NCI-H2081 (cell line): ENCODE measurements at places on chromosomes 7 and 10.

GRCh38 chr10:75450644-75451640 lies 19.5 kb downstream of the LRMDA start:
- peak; percentile 43 for DNase-seq

DNA sequence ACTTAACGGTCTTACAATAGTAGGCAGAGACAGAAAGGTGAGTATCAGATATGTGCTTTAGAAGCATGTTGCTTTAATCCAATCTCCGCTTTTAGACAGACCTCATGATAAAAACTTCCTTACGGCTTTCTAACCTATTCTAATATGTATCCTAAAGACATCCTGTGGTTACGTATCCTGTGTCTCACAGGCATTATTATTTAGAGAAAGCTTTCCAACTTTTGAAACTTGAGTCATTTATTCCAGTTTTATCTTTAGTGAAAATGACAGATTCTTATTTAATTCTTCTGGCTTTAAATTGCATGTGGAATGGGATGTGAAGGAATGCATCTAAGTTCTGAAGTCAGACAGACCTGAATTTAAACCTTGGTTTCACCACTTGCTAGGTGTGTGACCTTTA lies 118.9 kb downstream of the OTUD1 start:
- DNase-seq: no peak

DNA sequence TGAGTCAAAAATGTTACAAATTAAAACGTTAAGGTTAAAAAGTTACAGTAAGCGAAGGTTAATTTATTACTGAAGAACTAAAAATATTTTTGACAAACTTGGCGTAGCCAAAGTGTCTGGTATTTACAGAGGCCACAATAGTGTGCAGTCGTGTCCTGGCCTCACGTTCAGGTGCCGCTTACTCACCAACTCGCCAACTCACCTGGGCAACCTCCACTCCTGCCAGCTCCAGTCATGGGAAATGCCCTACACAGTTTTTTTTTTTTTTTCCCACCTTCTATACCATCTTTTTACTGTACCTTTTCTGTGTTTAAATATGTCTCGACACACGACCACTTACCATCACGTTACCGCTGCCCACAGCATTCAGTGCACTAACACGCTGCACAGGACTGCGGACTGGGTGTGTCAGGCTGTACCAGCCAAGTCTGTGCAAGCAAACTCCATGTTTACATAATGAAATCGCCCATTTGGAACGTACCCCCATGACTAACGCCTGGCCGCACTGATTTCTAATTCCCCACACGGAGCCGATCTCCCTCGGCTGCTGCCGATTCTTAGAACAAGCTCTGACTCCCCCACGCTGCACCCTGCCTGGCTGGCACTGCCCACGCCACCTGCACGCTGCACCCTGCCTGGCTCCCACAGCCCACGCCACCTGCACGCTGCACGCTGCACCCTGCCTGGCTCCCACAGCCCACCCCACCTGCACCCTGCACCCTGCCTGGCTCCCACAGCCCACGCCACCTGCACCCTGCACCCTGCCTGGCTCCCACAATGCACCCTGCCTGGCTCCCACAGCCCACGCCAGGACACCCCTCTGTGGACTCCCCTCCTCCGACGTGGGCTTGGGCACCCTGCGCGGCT lies 203.1 kb downstream of the ZMYND11 start:
- no peak for DNase-seq

- DNase-seq: no peak
Observed at GRCh38 chr7:4265066-4265465, 417.0 kb upstream of the FOXK1 start.

DNA sequence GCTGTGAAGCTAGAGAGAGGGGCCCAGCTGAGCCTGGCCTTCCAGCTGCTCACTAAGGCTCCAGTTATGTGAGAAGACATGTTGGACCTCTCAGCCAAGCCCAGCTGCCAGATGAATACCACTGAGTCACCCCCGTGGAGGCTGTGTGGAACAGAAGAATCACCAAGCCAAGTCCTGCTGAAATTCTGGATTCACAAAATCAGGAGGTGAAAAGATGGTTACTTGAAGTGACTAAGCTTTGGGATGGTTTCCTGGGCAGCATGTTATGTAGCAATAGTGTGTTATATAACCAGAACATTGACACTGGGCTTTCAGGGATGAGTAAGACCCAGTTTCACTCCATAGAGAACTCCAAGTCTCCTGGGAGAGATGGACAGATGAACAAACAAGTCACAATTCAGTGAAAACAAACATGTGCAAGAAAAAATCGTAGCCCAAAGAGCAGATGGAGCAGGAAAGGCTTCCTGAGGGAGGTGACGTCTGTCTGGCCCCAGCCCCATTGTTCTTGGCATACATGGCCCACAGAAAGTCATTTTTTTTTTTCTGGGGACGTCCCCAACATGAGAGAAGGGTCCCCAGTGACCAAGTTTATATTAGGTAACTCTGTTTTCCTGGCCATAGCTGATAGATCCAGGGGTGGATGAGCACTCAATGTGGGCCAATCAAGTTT lies 64.1 kb upstream of the PDZD8 start:
- DNase-seq: no peak

DNA sequence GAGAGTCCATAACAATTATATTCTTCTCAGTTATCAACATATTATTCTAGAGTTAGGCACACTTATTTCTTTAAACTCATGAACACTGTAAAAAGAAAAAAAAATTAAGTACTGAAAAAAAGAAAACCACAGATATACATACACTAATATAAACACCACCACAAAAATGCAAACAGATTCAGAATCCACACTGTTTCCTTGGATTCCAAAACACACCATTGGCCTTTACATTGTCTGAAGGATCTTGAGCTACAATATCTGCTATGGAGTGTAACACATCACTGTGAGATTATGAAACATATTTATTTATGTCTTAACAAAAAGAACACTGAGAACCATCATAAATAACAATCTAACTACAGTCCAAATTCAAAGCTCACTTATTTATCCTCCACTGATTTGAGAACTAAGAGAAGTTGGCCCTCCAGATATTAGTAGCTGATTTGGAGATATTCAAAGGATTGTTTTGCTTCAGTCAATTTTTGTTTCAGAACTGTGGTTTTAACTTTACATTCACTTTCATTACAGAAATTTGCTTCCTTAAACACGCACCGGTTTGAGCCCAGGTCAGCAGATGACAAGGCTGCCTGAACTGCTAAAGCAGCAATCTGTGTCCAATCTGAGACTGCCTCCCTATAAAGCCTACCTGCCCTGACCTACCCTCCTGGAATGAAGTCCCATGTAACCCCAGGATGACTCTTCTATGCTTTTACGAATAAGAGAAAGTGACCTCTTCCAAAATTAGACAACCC lies 47.0 kb upstream of the CDK1 start:
- DNase-seq: no peak

DNA sequence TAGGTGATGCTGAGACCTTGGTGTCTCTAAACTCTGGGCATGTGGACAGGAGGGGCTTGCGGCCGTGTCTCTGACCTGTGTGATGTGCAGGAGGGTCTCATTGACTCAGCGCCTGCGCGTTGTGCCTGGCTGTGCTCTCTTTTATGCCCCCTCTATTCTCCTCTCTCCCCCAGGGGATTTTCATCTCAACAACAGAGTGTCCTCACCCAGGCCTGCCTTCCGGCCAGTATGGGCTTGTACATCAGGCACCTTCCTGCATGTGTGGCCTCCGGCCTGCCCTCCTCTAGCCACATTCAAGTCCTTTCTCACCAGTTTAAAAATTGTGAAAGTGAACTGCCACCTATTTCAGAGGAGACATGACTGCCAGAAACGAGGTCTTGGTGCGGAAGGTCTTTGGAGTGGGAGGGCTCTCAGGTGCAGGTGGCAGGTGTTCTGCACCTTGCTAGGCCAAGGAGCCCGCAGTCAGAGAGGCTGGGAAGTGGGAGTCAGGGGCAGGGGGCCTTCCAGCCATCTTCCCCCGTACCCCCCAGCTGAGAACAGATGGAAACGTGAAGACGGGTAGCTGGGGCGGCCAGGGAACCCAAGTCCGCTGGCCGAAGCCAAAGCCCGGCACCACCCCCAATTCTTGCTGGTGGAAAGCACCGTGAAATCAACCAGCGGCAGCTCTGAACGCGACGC lies 531 bp upstream of the INTS15 start:
- no peak for DNase-seq

DNA sequence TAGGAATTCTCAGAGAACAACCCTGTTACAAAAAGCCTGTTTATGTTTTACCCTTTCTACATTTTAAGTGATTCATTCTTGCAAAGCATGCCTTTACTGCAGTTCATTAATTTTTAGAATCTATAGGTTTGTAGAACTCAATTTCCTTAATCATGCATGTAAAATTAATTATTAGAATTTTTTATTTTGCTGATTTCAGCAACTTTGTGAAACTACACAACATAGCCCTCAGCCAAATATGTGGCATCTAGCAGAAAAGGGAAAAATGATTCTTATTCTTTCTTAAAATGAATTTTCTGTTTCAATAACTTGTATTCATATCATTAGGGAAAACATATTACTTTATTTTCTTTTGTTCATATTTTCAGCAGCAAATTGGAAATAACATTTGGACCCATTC lies 392.9 kb upstream of the PFKP start:
- no peak for DNase-seq

DNA sequence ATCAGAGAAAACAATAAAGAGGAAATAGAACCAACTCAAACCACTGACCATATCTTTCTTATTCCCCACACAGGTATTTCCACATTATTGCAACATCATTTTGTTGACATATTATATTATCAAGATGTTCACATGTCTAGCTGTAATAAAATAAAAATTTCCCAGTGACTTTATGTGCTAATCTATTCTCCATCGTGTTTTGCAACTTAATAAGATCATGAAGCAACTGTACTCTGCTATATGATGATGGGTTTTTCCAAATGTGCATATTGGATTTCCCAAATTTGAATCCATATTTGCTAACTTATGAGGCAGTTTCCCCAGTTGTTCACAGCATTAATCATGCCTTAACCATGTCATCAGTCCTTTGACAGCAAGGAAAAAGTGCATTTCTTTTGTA lies 127.8 kb downstream of the ITGB8 start:
- DNase-seq: no peak

- DNase-seq: no peak
Observed at GRCh38 chr10:127041552-127041951, 136.3 kb downstream of the DOCK1 start.

GRCh38 chr10:63467841-63468240 lies 2.1 kb upstream of the JMJD1C start:
- DNase-seq: no peak

- no peak for DNase-seq
Observed at GRCh38 chr10:7445474-7446185, 34.8 kb upstream of the SFMBT2 start.

- DNase-seq: no peak
Observed at GRCh38 chr7:38731215-38731614, 100.0 kb upstream of the AMPH start.

GRCh38 chr10:101940916-101941315 lies 97.3 kb upstream of the KCNIP2 start:
- no peak for DNase-seq

- peak; percentile 95 for DNase-seq
Observed at GRCh38 chr7:74269757-74270277, 15.6 kb upstream of the RFC2 start.

- no peak for DNase-seq
Observed at GRCh38 chr10:65040796-65041195, 1519.6 kb downstream of the REEP3 start.

GRCh38 chr10:7832060-7832459 lies 13.8 kb downstream of the TAF3 start:
- no peak for DNase-seq

GRCh38 chr7:67553378-67553777 lies 556.7 kb downstream of the TYW1 start:
- DNase-seq: no peak

- no peak for DNase-seq
Observed at GRCh38 chr10:22034333-22034732, 30.8 kb upstream of the DNAJC1 start.

- no peak for DNase-seq
Observed at GRCh38 chr7:138527746-138528223, 67.7 kb downstream of the TRIM24 start.

GRCh38 chr10:122703483-122704448 lies 4.1 kb upstream of the C10orf120 start:
- peak; percentile 30 for DNase-seq

DNA sequence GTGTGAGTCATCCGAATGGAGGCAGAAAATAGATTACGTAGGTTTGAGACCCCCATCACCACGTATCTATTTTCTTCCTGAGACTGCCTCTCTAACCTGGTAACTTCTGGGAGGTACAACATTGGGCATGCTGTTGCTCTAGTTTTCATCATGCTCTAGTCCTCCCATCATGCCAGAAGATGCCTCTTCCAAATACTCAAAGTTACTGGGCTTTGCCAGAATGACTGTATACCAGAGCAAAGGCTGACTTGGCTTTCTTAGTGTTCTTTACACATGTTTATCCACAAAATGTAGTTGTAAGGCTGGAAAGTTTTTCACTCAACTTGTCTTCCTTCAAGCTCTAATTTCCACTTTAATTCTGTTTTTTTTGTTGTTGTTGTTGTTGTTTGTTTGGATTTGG lies 370.5 kb downstream of the MDFIC start:
- no peak for DNase-seq

- peak; percentile 59 for DNase-seq
Observed at GRCh38 chr7:51067757-51068156, 248.9 kb downstream of the COBL start.

GRCh38 chr10:126963354-126963753 lies 58.1 kb downstream of the DOCK1 start:
- no peak for DNase-seq

DNA sequence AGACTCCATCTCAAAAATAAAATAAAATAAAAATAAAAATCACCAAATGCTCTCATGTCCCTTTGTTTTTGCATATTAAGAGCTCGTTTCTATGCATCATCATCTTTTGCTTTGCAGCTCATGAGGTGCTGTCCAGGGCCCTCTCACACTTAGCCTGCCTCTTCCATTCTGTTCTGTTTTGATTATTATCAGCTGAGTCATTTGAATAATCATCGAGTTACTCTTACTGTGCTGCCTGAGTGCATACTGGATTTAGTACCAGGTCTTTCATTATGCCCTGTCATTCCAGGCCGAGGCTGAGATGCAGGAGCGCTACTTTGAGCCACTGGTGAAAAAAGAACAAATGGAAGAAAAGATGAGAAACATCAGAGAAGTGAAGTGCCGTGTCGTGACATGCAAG lies 33.0 kb downstream of the UCMA start:
- DNase-seq: no peak

- DNase-seq: no peak
Observed at GRCh38 chr7:8254215-8254614, 7.8 kb downstream of the ICA1 start.
